ENCODE measurements at places on chromosomes 1 and 21. TPM values are rescaled to one million over a fixed set of nuclear protein-coding genes. Genes with fewer than 3 reads are reported as not detected.

GRCh38 chr1:62809788-62810187 is 25.9 kb downstream of the ATG4C start:
- DNase-seq: no peak

GRCh38 chr1:34876406-34876805 is 16.9 kb upstream of the SMIM12 start:
- DNase-seq: no peak

DNA sequence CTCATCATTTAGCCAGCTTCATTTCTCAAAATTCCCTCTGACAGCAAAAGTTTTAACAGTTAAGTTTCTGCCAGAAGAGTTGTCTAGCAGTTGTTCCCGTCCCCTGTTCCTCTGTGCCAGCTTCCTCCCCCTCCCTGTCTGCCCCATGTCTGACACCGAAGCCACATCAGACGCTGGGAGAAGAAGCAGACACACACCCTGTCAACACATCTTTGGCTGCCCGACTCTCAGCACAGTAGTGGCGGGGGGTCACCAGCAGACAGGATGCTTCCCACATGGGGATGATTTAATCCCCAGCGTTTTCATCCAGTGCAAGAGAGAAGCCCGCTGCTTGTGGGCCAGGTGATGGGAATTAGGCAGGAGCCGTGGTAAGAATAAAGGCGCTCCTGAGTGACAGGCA is 379.4 kb upstream of the RUNX1 start:
- DNase-seq: no peak

DNA sequence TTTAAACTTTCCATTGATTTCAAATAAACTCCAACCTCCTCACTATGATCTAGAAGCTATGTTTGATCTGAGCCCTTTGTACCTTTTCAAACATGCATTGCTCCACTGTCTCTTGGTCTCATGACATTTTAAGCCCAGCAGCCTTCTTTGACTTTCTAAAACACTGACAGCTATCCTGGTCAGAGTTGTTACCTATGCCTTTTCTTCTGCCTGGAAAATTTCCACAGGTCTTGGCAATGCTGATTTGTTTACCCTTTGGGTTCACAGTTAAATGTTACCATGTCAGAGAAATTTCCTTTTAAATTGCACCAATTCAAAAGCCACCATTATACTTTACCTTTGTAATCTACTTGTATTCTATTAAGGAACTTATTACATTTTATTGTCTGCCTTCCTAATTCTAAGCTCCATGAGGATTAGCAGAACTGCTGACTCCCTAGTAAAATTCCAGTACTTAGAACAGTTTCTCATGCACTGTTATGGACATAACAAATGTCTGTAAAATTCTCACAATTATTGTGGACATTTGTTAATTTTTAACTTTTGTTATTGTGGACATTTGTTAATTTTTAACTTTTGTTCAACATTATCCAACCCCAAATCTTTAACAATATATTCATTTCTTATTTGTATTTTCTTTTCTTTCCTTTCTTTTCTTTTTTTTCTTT is 1064.4 kb downstream of the NCAM2 start:
- no peak for DNase-seq

- no peak for DNase-seq
Observed at GRCh38 chr1:226351709-226352108, 42.7 kb upstream of the LIN9 start.

DNA sequence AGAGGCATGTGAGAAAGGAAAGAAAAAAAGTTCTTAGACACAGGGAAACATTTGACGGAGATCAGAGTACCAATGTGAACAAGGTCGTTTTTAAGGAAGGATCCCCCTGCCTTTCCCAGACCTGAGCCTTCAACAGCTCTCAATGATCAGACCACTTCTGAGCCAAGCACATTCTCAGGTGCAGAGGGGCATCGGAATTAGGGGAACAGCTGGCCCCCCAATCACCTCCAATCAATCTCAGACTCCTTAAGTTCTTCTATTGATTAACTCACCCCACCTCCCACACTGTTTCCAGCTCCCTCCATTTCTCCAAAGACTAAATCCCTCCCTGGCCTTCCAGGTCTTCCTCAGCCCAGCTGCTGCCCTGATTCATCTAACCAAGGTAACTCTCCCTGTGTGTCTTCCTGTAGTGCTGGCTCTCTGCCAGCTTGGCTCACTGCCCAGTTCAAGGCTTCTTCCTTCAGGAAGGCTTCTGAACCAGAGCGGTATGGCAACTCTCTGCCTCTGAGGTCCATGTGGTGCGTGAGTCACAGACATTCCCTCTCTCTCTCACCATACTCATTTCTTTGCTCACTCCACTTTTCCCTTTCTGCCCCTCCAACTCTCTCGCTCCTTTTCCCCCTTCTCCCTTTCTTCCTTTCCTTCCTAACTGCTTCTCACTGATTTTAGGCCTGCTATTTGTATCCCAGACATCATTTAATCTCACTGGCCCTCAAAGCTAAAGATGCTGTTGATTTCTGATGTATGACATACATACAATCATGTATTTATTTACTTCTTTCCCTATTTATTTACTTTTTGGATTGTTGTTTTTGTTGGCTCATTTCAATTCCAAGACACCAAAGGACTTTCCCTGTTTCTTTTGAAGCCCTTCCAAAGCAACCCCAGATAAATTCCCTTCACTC is 18.1 kb downstream of the CFAP45 start:
- DNase-seq: no peak

GRCh38 chr1:48645883-48646282 is 130.8 kb downstream of the BEND5 start:
- DNase-seq: no peak

GRCh38 chr1:53475664-53476063 is 16.5 kb downstream of the DMRTB1 start:
- DNase-seq: no peak

DNA sequence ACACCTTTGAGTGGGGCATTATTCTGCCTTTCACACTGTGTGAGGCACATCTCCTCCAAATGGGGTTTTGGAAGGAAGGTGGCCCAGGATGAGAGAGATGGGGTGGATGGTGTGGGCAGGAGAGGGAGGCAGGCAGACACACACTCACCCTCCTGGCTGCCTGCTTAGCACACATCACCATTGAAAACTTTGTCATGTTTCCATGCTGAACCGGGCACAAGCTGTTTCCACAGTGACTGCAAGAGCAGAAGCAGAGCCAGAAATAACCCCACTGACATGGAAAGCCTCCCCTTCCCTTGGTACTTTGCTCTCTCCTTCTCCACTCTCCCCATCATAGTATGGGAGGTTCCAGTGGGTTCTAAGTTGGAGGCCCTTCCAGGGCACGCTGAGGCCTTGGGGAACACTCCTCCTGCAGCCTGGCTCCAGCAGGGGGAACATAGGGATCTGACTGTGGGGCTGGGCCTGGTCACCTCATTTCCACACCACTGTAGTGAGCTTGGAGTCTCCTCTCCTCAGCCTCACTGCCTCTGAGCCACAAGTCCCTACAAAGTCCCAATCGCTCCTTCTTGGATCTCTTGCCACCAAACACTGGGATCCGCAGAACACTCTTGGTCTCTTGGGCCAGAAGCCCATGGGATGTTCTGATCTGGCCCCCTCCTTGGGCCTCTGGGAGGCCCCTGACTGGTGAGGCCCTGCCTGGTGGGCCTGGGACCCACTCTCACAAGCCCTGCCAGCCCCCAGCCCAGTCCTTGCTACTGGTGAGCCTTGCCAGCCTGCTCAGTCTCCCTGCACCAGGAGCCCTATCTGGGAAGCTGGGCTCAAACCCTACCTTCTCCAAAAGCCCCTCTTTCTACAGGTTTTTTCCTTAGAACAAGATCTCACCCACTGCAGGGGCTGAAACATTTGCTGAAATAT is 163.0 kb upstream of the EDN2 start:
- no peak for DNase-seq

DNA sequence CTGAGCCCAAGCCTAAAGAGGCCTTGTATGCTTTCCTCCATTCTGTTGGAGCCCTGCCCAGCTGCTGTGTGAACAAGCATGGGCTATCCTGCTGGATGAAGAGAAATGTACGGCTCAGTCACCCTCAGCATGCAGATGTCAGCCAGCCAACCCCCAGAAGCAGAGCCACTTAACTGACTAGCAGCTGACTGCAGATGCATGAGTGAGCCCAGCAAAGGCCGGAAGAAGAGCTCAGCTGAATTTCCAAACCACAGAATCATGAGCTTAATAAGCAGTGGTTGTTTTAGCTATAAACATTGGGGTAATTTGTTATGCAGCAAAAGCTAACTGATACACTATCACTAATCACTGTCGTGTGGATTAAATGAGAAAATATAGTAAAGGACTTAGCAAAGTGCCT is 39.0 kb downstream of the FOXO6 start:
- DNase-seq: no peak

DNA sequence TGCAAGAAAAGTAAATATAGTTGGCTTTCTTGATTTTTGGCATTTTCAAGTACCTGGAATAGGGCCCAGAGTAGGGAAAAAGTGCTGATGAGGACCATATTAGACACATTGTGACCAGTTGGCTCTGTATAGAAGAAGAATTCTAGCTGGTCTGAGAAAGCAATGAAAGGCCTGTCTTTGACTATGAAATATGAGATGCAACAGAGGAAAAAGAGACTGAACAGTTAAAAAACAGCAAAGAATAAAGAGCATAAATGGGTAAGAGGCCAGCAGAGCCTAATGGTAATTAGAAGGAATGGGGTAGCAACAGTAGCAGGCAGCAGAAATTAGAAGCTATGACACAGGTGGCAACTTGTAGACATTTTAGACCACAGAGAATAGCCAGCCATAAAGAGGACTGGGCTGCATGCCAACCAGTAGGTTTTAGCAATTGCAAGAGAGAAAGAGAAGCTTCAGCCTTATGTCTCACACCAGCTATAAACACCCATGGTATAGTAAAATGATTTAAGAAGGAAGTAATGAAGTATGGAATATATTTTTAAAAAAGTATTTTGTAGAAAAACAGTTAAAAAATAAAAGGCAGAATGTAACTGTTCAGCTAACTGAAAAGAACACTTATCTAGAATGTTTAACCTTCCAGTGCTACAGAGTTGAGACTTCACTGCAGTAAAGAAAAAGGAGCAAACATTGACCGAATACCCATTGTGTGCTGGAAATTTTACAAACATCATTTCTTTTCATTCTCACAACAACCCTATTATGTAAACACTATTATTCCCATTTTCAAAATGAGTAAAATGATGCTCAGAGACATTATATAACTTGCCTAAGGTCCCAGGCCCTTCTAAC is 114.1 kb downstream of the LHX4 start:
- no peak for DNase-seq

GRCh38 chr21:44520326-44521300 is 19.4 kb downstream of the KRTAP10-1 start:
- no peak for DNase-seq

DNA sequence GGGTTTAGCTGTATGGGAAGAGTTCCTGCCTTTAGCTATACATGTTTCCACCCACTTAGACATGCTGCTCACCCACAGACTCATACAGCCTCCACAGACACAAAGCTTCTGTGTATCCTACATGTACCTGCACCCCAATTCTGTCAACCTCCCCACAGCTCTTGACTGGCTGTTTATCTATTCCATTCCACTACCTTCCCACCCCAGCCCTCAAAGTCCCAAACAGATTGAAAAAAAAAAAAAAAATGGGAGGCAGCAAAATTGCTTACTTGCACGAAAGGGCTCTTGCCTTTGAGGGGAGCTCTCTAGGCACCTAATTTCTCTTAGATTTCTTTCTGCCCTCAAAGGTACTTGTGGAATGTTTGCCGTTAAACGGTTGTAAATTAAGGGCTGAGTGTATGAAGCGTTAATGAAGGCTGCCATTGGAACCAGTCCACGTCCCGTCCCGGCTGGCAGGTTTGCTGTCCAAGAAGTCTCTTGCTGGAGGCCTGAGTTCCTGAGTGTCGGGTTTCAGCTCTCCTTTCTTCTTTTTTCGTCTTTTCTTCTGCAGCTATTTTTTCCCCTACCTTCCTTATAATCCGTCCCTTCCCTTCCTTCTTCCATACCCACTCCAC is 43.6 kb downstream of the PBX1 start:
- DNase-seq: no peak

DNA sequence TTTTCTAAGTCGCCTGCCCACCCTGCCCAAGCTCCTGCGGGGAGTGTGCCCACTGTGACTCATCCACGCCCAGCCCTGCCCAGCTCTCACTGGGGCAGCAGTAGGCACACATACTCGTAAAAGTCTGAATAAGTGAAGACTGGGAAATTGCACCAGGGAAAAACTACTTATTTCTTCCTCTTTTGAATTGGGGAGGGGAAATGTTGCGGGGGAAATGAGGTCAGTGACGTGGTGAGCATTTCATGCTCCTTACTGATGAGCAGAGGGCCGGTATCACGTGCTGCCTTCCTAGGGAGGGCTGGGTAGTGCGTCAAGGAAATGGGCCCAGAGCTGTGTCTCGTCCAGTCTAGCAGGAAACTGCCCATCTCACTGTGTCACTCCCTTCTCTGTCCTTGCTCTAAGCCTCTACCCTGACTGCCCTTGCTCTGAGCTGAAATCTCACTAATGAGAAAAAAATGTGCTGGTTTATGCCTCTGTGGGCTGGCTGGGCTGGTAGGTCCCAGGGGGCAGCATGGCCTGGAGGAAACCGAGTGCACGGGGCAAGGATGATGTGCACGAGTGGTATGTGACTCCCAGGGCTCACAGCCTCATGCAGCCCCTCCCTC is 13.5 kb upstream of the TNFRSF1B start:
- no peak for DNase-seq

GRCh38 chr21:18384771-18385170 is 18.8 kb downstream of the TMPRSS15 start:
- DNase-seq: no peak

GRCh38 chr1:65924471-65924870 is 131.8 kb downstream of the PDE4B start:
- no peak for DNase-seq

DNA sequence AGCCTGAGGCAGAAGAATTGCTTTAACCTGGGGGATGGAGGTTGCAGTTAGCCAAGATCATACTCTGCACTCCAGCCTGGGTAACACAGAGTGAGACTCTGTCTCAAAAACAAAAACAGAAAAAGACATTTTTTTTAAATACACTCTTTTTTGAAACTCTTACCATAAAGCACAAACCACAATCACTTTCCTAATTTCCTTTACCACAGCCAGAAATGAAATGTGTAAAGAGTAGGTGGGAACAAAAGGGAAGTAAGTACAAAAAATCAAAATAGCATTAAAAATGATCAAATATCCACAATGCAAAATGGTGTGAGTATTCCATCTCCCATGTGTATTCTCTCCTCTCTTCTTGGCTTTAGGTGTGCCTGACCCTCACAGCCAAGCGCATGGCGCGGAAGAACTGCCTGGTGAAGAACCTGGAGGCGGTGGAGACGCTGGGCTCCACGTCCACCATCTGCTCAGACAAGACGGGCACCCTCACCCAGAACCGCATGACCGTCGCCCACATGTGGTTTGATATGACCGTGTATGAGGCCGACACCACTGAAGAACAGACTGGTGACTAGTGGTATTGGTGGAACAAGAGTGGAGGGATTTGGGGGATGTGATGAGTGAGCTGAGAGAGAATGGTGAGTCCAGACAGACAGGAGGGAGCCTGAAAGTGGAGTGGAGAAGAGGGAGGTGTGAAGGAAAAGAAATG is 14.9 kb downstream of the ATP1A4 start:
- no peak for DNase-seq

Gene RAD54L
- total RNA-seq: 17.3 TPM

Gene MLLT11
- 30.0 TPM for total RNA-seq

Gene SDHC
- total RNA-seq: 190 TPM

Gene FCRL4
- not detected for total RNA-seq

Gene CLCA1
- total RNA-seq: not detected

Gene APCS
- total RNA-seq: not detected

Gene TDRKH
- total RNA-seq: 16.5 TPM

Gene TINAGL1
- total RNA-seq: 2.6 TPM

Gene ISG15
- total RNA-seq: 14.3 TPM

Gene TAL1
- not detected for total RNA-seq

Gene AGT
- total RNA-seq: 12.5 TPM

Gene SPRR2F
- 4.0 TPM for total RNA-seq

Data from progenitor cell of endocrine pancreas (in vitro differentiated cells).